Dermis microvascular lymphatic vessel endothelial cell (primary cell): ENCODE measurements at places on chromosomes 3 and 15.

- DNase-seq = no peak
Observed at GRCh38 chr3:177686671-177687070, 489.4 kb upstream of the TBL1XR1 start.

GRCh38 chr15:91284758-91285466 lies 184.9 kb downstream of the SV2B start:
- no peak for DNase-seq

DNA sequence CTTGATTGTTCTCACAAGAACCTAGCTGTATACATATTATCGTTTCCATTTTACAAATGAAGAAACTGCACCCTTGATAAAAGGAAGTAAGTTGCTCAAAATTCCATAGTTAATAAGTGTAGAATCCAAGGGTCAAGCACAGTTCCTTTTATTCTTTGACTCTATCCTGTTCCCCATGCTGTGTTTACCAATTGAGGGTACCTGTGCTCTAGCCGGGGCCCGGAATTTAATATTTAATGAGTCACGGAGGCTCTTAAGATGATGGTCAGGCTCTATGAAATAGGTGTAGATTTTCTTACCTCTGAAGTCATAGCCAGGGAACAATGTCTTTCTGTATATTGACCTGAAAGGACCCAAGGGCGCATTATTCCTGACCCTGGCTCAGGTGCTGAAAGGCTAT lies 65.2 kb downstream of the LPP start:
- DNase-seq = no peak

GRCh38 chr3:25556447-25556846 lies 108.3 kb downstream of the TOP2B start:
- DNase-seq = no peak

DNA sequence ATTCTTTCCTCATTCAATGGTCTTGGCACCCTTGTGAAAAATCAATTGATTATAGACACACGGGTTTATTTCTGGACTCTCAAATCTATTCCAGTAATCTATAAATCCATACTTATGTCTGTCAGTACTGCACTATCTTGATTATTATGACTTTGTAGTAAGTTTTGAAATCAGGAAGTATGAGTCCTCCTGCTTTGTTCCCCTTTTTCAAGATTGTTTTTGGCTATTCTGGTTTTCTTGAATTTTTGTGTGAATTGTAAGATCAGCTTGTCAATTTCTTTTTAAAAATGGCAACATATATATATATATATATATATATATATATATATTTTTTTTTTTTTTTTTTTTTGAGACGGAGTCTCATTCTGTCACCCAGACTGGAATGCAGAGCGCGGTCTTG lies 32.3 kb upstream of the CFAP20DC start:
- DNase-seq = no peak

GRCh38 chr3:56918111-56918568 lies 116.4 kb upstream of the ARHGEF3 start:
- DNase-seq = no peak
